ENCODE measurements at places on chromosomes 7 and 10.

DNA sequence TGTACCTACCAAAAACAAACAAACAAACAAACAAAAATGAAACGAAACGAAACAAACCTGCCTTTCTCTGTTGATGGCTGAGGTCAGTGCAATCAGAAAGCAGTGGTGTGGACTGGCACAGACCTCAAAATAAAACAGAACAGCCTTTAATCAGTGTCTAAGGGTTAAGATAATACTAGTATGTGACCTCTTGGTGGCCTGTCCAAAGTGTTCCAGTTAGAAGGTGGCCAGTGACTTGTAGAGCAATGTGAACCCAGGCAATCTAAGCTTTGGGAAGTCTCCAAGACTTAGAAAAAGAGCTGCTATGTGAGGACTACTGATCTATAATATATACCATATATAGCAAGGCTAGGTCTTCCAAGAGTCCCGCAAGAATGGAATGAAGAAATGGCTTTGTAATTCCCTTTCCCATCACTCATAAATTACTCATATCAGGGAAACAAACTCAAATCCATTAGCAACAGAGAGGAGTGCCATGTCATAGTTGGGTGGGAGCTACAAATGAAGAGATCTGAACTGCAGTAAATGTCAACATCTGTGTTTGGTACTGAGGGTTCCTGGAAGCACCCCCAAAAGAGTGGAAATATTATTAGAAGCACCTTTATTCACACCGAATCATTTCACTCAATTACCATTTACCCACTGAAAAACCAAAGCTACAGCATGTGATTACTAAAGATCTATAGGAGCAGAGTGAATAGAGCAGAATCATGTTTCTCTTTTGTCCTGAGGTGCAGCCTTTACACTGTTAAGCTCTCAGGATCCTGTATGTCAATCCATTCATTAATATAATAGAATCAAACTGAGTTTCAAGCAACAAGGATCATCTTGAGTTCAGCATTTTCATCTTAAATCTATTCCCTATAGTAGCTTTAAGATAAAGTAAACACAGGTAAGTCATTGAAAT is 28.0 kb downstream of the ABLIM1 start:
- DNase-seq: no peak

DNA sequence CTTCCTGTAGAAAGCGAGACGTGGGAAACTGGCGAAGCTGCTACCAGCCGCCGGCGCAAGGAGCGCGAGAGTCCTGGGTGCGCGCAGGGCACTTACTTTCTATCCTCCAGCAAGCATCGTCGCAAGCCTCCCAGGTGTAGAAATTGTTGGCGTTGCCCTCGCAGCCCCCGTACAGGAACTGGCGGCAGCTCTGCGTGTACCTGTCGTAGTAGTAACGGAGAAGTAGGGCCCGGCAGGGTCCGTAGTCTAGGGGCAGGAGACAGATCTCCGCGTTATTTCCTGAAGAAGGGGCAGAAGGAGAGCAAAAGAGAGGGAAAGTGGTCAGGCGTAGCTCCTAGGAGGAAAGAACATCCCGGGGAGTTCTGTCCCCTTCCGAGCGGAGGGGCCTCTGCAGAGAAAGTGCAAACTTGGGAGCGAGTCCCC is 501 bp downstream of the TFPI2 start:
- no peak for DNase-seq

- no peak for DNase-seq
Observed at GRCh38 chr10:110474826-110475225, 22.9 kb upstream of the DUSP5 start.

- DNase-seq: no peak
Observed at GRCh38 chr10:21203473-21204107, 306.5 kb upstream of the NEBL start.

DNA sequence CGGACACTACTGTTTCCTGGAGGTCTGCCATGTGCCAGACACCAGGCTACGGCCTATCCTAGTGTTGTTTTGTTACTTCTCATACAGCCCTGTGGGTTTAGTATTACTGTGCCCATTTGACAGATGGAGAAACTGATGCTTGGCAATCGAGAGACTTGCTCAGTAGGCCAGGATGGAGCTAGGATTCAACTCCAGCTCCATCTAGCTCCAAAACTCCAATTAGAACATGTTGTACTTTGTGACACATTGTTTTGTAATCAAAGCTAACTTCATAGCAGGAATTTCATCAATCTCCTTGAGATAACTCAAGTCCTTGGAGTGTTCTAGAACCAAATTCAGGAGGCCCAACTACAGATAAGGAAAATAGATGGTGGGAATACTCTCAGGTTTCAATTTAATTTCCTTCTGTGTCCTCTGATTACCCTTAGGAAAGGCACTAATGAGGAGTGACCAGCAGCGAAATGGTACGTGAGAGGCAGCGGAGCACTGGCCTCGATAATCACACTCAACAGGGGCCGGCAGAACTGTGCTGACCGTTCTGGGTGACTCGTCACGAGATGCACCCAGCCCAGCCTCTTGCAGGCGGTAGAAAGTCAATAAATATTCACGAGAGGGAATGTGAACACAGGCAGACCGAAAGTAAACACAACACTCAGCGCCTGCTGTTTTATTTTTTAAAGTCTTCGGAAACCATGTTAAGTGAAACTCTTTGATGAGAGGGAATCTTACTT is 269.6 kb upstream of the NEBL start:
- DNase-seq: no peak
